Articular chondrocyte of knee joint (primary cell): ENCODE measurements at places on chromosomes 6 and 20. TPM values are rescaled to one million over a fixed set of nuclear protein-coding genes. Genes with fewer than 3 reads are reported as not detected.

Gene RHAG
- not detected in 2 replicates for total RNA-seq

Gene CST2
- not detected in 2 replicates for total RNA-seq

Gene RAD21L1
- total RNA-seq: not detected in 2 replicates

Gene HLA-DQB2
- not detected in 2 replicates for total RNA-seq

Gene WFDC12
- total RNA-seq: not detected in 2 replicates

Gene SLC35F1
- under 0.01 TPM in 1 of 2 replicates, not detected in the other for total RNA-seq

Gene GRM1
- 0.22 and 0.26 TPM in 2 replicates for total RNA-seq

Gene KCNB1
- 6.1 and 6.7 TPM in 2 replicates for total RNA-seq

Gene JPH2
- total RNA-seq: 0.22 and 0.52 TPM in 2 replicates

Gene TRMT11
- 30.5 and 42.9 TPM in 2 replicates for total RNA-seq

Gene DEFB124
- total RNA-seq: not detected in 2 replicates

Gene ISM1
- 16.2 and 32.1 TPM in 2 replicates for total RNA-seq

Gene MKKS
- total RNA-seq: 7.6 and 11.8 TPM in 2 replicates

Gene LINC00237
- total RNA-seq: not detected in 2 replicates

Gene TM9SF4
- 46.8 and 48.2 TPM in 2 replicates for total RNA-seq

Gene PDE10A
- total RNA-seq: 0.39 and 2.3 TPM in 2 replicates

Gene NT5E
- total RNA-seq: 499 and 602 TPM in 2 replicates

Gene QKI
- 191 and 196 TPM in 2 replicates for total RNA-seq

Gene HNF4A
- total RNA-seq: 0.11 TPM in 1 of 2 replicates, not detected in the other

Gene BCAS4
- 5.5 and 7.2 TPM in 2 replicates for total RNA-seq

Gene B3GALT4
- total RNA-seq: 7.6 and 8.2 TPM in 2 replicates

Gene SLC17A3
- total RNA-seq: not detected in 2 replicates

Gene ZSWIM1
- 8.4 and 9.6 TPM in 2 replicates for total RNA-seq

Gene PKIB
- total RNA-seq: 0.13 and 0.97 TPM in 2 replicates

Gene HLA-DOB
- total RNA-seq: 0.32 TPM in 1 of 2 replicates, not detected in the other

Gene RAET1G
- 4.4 and 9.4 TPM in 2 replicates for total RNA-seq

Gene SEC23B
- total RNA-seq: 38.8 and 39.7 TPM in 2 replicates

Gene CLPSL2
- not detected in 2 replicates for total RNA-seq

Gene GSTA3
- total RNA-seq: not detected in 2 replicates

Gene CDH4
- total RNA-seq: not detected in 2 replicates

Gene TNFAIP3
- 11.1 and 17.1 TPM in 2 replicates for total RNA-seq

Gene PBOV1
- not detected in 2 replicates for total RNA-seq

Gene DNAH8
- under 0.01 TPM in 2 replicates for total RNA-seq

Gene LPIN3
- 11.0 and 11.5 TPM in 2 replicates for total RNA-seq

Gene EDN3
- total RNA-seq: not detected in 2 replicates

Gene ANKEF1
- 1.4 and 1.9 TPM in 2 replicates for total RNA-seq

Gene NKX2-4
- total RNA-seq: not detected in 2 replicates

Gene LPA
- not detected in 2 replicates for total RNA-seq

Gene EEF1E1
- 32.7 and 34.8 TPM in 2 replicates for total RNA-seq

Gene PAK5
- total RNA-seq: not detected in 2 replicates

Gene ZNF165
- total RNA-seq: 0.97 and 1.0 TPM in 2 replicates

Gene MAFB
- total RNA-seq: 32.5 and 32.9 TPM in 2 replicates

Gene SIRPD
- not detected in 2 replicates for total RNA-seq

Gene HDGFL1
- total RNA-seq: not detected in 2 replicates

Gene LY6G6F
- total RNA-seq: not detected in 2 replicates

Gene SLC17A1
- total RNA-seq: not detected in 2 replicates

Gene MAS1
- not detected in 2 replicates for total RNA-seq

Gene TMEM217
- 2.6 and 3.3 TPM in 2 replicates for total RNA-seq

Gene KIF6
- 0.76 and 0.78 TPM in 2 replicates for total RNA-seq

Gene C6orf120
- total RNA-seq: 48.7 and 52.8 TPM in 2 replicates

Gene PHACTR3
- total RNA-seq: not detected in 2 replicates

Gene NMBR
- not detected in 2 replicates for total RNA-seq

Gene MYCT1
- total RNA-seq: 0.13 and 0.32 TPM in 2 replicates

Gene SNAP25
- total RNA-seq: not detected in 2 replicates

Gene GPR31
- not detected in 2 replicates for total RNA-seq
